Cardiac septum (tissue), 1 donor: ENCODE measurements at places on chromosomes 12 and 14.

DNA sequence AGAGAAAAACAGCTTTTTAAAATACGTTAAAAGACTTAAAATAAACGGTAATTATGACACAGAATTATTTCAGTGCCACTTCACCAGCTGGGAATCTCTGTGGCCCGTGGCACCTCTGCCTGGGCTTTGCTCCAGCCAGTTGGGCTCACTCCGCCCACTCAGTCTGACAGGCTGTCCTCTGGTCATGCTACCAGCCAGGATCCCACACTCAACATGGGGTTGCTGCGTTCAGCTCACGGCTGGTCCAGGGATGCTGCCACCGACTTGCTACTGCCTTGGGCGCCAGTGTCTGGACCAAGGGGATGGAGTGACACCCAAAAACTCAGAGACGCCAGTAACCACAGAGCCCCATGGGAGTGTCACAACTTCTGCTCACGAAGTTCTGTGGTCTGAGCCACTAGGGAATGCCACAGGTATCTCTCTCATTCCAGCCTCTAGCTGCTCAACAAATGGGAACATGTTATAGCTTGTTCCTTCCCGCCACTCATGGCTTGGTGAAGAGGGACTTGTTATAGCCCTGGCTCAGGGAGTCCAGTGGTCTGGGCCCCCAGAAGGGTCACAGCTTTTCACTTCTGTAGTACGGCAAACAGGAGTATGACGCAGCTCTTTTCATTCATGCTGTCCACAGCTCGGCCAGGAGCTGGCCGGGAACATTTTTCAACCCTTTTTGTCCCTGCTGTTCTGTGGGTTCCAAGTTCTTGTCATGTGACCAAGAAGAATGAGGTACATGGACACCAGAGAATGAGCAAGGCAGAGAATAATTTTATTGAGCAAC is 23.4 kb upstream of the ATXN7L3B start:
- no peak for DNase-seq

GRCh38 chr14:71586131-71586897 is 345.9 kb upstream of the RGS6 start:
- no peak for DNase-seq

GRCh38 chr12:1840981-1841425 is 20.6 kb downstream of the LRTM2 start:
- DNase-seq, result peak; percentile 59

GRCh38 chr12:76032043-76032981 is 736 bp upstream of the PHLDA1 start:
- DNase-seq, result peak; percentile 82

DNA sequence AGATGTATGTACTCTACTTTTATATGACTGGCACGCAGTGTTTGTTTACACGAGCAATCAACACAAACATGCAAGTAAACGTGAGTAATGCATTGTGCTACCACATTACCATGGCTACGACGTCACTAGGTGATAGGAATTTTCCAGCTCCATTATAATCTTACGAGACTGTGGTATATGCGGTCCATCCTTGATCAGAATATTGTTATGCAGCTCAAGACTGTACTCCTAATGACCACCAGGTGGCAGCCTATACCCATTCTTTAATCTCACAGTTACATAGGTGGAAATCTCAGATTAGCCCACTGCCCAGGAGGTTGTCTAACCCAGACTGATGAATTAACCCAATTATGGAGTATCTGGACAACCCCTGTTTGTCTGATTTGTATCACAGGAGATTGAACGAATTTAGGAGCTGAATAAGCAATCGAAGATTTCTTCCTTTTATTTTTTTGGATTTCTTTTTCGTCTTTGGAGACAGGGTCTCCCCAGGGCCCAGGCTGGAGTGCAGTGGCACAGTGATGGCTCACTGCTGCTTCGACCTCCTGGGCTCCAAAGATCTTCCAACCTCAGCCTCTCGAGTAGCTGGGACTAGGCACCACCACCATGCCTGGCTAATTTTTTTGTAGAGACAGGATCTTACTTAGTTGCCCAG is 8.7 kb upstream of the TESPA1 start:
- no peak for DNase-seq
